ENCODE measurements at places on chromosomes 16 and 17.

GRCh38 chr16:84641643-84642358 lies 6.5 kb upstream of the KLHL36 start:
- no peak for DNase-seq

- no peak for DNase-seq
Observed at GRCh38 chr17:22692806-22693171, 1000.5 kb downstream of the KCNJ18 start.

- no peak for DNase-seq
Observed at GRCh38 chr17:9937901-9938300, 32.8 kb upstream of the RCVRN start.

DNA sequence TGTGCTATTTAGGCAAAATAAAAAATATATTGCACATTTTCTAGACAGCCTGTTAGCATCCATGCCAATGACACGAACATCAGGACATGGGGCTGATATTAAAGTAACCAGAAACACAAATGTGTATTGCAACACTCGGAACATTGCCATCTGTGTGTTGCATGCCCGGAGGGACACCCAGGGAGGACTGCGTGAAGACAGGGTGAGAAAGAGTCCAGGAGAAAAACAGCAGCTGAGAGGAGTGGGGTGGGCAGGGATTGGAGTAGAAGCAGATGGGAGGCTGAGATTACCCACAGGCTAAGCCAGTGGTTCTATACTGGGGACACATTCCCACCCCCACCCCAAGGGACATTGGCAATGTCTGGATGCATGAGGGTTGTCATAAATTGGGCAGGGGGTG lies 114.8 kb downstream of the GRIN2A start:
- no peak for DNase-seq

DNA sequence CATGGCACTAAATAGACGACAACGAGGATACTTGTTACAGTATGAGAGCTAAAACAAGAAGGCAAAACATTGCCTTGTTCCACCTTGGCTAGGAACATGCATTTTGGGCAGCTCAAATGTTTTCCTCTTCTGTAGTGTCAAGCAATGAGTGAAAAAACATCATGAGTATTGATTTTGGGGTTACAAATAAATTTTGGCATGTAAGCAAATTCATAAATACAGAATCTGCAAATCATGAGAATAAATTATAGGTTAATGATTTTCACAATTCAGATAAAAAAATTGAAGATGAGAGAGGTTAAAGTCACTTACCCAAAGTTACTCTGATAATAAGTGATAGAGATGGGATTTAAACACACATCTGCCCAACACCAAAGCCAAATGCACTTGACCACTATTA lies 28.4 kb upstream of the NUFIP2 start:
- DNase-seq = no peak

DNA sequence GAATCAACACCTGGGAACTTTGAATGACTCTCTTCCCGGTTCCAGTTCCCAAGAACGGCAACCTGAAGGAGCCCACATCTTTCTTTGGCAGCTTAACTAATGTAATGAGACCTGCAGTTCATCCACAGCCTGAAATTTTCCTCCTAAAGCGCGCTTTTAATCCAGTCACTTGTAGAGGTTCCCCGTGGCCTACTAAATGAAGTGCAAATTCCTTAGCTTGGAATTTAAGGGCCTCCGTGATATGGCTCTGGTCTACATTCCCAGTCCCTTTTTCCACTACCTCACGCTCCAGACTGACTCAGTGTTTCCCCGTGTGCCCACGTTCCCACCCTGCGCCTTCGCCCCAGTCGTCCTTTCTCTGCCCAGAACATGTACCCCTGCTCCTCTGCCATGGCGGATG lies 27.2 kb downstream of the FZD2 start:
- no peak for DNase-seq

GRCh38 chr17:81477173-81477572 lies 35.4 kb downstream of the ACTG1 start:
- no peak for DNase-seq

- no peak for DNase-seq
Observed at GRCh38 chr16:23408242-23408822, 44.7 kb downstream of the COG7 start.

DNA sequence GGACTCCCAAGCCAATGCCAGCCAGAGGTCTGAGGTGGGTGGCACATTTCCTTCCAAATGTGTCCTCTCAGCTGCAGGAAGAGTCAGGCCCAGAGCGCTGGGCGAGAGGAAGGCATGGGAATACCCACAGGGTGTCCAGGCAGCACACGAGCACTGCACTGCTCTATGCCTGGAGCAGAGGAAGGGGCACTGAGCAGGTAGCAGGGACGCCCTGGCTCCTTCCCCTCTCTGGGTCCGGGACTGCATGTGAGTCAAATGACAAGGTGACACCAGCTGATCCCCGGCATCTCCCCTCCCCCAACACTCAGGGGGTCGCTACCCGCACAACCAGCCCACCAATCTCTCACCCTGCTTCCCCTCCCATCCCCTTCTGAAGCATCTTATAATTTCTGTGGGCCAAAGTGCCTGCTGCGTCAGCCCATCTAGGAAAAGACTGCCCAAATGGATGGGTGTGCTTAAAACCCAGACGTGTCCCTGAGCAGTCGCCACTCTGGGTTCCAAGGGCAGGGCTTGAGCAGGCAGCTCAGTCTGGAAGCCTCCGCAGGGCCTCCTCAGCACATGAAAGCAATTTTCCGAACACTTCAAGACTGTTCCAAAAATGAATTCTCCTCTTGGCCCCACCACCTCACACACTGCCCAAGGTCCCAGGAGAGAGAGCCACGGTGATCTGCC lies 12.0 kb upstream of the BCAR1 start:
- no peak for DNase-seq

GRCh38 chr17:33550261-33550660 lies 257.2 kb upstream of the ASIC2 start:
- DNase-seq = no peak

- DNase-seq = no peak
Observed at GRCh38 chr17:19770985-19771735, 23.1 kb upstream of the ALDH3A1 start.

DNA sequence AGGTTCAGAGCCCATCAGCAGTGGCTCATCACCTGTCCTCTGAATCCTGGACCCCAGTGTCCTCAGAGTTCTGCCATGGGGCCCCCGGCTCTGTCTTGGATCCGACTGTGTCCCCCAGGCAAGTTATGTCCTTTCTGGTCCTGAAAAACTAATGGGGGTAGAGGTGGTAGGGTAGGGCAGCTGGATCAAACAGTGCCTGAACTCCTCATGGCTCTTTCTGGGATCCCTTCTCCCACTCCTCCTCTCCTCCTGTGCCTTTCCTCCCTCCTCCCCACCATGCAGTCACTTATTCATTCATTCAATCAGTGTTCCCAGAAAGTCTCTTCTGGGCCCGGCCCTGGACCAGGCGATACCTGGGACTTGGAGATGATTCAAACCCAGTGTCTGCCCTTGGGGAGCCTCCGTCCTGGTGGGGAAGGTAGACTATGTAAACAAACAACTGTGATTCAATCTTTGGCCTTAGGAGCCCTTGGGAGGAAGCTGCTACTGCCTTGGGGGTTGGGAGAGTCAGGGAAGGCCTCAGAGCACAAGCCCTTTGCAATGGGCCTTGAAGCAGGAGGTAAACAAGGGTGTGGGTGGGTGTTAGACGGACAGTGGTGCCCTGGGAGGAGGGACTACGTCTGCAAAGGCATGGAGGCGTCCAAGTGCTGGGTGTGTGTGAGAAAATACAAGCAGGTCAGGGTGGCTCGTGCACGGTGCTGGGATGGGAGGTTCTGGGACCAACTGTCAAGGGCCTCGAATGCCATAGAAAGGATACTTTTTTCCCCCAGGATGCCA lies 6.4 kb upstream of the FAM83G start:
- no peak for DNase-seq

DNA sequence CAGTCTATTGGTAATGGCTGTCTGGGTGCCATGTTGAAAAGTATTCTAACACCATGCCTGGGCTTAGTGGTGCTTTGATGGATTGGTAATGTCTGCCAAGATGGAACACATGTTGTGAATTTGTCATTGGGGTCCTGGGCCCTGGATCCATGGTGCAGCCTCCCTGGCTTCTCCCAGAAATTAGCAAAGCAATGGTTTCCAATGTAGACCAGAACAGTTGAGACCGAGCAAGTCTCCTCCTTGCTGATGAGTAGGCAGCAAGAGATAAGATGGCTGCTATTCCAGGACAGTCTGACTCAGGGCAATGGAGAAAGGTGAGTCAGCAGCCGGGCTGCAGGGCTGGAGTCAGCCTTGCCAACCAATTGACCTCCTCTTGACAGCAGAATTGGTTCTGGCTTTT lies 30.8 kb downstream of the GPR139 start:
- DNase-seq = no peak

- DNase-seq = no peak
Observed at GRCh38 chr16:79050063-79050462, 550.5 kb downstream of the MAF start.

DNA sequence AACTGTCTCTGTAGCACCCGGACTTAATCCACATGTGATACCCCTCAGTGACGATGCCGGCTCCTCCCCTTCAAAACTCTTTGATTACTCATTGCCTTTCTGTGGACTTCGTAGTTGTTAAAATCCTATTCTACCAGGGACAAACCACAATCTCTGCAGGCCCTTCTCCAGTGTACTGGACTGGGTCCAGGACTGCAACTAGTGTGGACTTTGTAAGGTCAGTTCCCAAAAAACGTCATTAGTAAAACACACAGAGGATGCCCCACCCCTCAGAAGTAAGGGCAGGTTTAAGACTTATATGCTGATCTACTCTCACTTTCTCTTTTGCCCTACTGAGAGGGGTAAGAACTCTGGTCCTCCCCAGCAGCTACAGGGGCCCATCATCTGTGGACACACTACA lies 10.5 kb upstream of the NUDT7 start:
- no peak for DNase-seq
